ENCODE measurements at places on chromosomes 16 and 17.

- peak; percentile 75 for DNase-seq
These were observed 5.8 kb upstream of the RARA start for GRCh38 chr17:40303009-40303657.

DNA sequence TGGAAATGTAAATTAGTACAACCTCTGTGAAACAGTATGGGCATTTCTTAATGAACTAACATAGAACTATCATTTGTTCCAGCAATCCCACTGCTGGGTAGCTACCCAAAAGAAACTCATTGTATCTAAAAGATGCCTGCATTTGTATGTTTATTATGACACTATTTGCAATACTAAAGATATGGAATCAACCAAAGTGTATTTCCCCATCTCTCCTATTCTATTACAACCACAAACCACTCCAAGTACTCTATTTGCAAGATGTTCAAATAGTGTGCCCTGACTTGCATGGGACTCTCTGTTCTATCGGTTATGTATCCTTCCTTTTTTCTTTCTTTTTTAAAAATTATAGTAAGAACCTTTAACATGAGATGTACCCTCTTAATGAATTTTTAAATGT, 845.2 kb downstream of the CDH11 start:
- DNase-seq = no peak

DNA sequence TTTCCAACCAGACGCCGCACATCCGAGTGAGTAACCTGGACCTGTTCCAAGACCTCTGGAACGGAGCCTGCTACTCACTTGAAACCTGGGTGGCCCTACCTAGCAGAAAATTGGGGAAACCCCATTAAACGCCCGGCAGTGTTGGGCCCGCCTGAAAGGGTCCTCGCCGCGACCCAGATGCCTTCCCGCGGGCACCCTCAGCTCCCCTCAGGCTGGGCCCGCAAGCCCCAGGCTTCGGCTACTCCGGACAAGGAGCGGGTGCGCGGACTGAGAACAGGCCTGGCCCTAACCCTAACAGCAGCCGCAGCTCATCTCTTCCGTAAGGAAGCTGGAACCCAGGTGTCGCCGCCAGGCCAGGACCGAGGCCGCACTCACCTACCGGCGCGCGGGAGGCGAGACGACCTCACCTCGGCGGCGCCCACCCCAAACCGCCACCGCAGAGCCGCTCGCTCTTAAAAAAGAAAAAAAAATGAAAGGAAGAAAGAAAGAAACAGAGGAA, 344 bp downstream of the PSME3IP1 start:
- no peak for DNase-seq

DNA sequence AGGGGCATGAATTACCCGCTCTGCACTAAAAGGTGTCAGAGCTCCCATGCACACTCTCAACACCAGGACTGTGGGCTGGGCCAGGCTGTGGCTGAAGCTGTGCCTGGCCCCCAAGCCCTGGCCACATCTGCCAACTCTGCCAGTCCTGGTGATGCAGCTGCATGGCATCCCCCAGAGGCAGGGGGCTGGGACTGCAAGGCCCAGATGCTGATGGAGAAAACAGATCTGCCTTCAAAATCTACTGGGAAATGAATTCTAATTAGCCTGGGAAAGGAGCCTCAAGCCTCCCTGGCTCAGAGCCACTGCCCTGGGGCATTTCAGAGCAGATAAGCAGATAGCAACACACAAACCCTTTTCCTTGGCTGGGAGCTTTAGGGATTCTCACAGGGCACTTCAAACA, 3.4 kb downstream of the CHST6 start:
- DNase-seq = no peak

DNA sequence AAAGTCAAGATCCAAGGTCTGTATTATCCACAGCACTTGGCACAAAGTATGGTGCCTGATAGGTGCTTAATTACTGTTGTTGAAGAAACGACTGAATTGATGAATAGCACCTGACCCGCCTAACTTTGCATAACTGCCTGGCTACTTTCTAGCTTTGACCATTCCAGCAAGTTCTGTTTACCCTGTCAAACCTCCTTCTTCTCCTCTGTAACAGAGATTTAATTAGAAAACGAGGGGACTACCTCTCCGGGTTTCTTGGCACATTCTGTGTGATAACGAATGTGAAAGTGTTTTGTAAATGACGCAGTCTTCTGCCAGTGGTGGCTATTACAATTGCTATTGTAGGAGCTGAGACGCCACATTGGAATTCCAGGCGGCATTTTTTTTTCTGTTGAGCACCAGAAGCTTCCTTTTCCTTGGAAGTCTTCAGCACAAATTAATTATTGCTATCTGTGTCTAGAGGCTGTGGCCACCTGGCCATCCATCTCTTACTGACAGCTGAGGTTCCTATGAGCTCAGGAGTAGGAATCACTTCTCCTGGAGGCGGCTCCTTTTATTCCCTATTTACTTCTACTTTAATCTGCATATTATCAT, 522.9 kb downstream of the HS3ST4 start:
- DNase-seq = no peak

DNA sequence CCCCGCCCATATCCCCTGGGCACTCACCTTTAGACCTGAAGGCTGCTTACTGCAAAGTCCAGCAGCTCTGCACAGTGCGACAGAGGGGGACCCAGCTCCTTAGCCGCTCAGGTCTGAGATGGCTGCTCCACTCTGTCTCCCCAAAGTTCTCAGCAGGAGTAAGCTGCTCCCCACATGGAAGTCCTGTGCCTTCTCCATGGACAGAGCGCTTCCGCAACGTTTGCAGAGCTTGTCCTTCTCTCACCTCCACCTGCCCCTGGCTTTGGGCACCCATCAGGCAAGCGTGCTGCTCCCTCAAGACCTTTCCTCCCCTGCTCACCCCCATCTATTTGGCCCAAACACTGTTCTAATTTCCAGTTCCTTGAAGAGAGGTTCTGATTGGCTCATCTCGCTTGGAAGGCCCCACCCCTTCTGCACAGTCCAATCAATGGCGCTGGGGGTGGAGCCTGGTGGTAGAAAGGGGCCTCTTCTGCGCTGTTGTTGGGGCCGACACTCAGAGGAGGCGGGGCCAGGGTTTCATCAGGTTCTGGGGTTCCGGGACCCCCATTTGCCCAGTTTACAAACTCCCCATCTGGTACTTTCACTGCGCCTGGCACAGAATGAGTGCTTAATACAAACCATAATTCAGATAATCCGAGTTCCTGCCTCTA, 137.2 kb downstream of the CYLD start:
- DNase-seq = no peak

DNA sequence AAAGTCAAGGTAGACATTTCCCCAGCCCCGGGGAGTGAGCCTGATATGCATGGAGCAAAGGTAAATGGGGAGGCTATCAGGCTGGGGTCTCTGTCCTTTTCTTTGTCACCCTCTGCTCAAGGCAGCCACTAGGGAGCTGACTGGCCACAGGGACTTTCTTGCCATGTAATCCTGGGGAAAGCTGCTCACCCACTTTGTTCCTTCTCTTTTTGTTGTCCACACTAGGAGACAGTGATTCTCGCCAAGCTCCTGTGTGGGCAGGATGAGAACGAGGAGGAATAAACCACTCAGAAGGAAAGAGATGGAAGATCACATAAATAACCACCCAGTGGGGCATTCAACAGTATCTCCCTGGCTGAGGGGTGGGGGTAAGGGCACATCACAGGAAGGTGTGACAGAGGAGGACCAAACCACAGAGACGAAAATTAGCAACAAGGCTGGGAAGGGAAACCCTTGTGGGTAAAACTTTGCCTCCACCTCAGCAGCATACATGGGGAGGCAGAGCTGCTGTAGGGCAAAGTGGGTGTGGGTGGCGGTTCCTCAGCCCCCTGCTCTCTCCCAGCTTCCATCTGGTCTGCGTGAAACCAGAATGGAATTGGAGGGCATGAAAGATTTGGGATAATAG, 26.2 kb upstream of the CCL1 start:
- DNase-seq = no peak

- no peak for DNase-seq
These were observed 267.1 kb upstream of the TNRC6C start for GRCh38 chr17:77691216-77692085.

DNA sequence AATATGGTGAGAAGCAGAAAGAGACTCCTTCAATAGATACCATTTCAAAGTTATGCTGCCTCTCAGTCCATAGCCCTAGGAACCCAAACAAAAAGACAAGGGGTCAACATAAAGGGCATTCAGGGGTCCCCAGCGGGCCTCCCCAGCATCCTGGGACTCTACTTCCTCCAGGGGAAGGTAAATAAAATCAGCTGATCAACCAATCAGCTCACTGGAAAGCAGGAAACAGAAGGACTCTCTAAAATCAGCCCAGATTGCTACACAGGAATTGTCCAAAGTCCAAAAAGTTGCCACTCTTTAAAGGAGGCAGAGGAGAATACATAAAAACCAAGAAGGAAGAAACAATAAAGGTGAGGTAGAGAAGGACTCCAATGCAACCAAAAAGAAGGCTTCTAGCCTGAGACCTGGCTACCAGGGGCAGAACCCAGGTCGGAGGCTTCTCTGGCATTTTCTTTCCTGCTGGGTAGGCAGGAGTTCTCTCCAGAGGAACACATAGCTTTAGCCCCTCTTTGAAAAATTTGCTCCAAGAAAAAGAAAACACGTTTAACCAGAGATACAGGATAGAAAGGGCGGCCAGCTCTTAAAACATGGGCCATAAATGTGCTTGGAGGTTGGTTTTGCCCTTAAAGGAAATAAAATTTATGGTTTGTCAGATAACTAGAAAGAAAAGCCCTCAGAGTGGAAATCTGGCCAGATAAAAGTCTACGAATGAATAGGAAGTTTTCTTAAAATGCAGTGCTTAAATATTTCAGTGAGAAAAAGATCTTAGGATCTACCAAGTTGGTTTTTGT, 404.6 kb downstream of the SOX9 start:
- no peak for DNase-seq

- no peak for DNase-seq
These were observed 26.9 kb upstream of the SLC38A8 start for GRCh38 chr16:84069540-84069939.

DNA sequence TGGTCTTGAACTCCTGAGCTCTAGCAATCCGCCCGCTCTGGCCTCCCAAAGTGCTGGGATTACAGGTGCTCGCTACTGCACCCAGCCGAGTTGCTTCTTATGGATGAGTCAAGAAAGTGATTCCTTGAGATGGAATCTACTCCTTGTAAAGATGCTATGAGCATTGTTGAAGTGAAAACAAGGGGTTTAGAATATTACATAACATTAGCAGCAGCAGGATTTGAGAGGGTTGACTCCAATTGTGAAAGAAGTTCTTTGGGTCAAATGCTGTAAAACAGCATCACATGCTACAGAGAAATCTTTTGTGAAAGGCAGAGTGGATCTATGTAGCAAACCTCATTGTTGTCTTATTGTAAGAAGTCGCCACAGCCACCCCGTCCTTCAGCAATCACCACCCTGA, 72.7 kb downstream of the NT5M start:
- no peak for DNase-seq

- no peak for DNase-seq
These were observed 318.9 kb downstream of the MAP2K6 start for GRCh38 chr17:69733171-69734012.

GRCh38 chr17:45096926-45097325, 35.4 kb downstream of the PLCD3 start:
- no peak for DNase-seq

GRCh38 chr17:7192271-7192937, 13.2 kb upstream of the ASGR1 start:
- no peak for DNase-seq

- DNase-seq = no peak
These were observed 3.3 kb upstream of the USP31 start for GRCh38 chr16:23152386-23153178.

GRCh38 chr17:78272181-78272913, 40.9 kb downstream of the TMEM235 start:
- DNase-seq = peak; percentile 48

DNA sequence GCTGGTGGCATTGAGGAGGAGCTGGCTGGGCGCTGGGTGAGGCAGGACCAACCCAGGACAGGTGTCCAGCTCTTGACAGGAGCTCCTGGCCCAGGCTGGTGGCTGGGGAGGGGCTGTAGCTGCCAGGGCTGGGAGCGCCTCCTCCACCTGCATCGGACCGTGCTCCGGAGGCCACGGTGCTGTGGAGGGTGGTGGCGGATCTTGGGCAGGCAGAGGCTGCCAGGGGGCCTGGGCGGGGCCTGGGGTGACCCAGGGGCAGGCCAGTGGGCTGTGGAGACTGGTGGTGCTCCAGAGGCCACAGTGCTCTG, 32.0 kb downstream of the SOX8 start:
- DNase-seq = no peak

GRCh38 chr16:57610611-57611010, 17.8 kb upstream of the ADGRG1 start:
- no peak for DNase-seq

DNA sequence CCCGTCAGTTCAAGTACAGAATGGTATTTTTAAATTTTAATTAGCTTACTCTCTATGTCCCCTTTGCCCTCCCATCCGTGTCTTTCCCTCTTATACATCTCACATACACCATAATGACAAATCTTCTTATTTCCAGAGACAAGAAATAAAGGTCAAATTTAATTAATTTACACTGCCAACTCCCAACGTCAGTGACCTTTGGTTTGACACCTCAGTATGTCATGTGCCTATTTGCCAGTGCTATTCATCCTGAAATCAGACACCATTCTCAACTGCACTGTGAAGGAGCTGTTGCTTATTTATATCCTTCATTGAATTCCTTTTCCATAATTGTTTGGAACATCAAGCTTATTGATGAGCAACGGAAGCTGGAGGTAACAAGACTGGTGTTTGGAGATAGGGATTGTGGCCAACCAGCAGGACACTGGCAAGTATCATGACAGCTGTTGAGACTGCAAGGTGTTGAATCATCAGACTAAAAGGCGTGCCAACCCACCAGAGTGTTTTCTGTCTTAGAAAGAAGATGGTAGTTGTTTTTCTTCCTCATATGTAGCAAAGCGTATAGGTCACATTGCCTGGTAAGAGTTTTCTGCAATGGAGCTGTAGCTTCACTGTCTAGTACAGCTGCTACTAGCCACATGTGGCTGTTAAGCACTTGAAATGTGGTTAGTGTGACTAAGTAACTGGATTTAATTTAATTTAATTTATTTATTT, 12.5 kb downstream of the CALCOCO2 start:
- no peak for DNase-seq

Data from CD4-positive, alpha-beta T cell treated with Interleukin-4 for 1 hour (primary cell).